Stromal cell of bone marrow (primary cell): ENCODE measurements at places on chromosomes 13 and 19.
A peak's percentile ranks its signal among the peaks of the same experiment; 100 is the strongest.

DNA sequence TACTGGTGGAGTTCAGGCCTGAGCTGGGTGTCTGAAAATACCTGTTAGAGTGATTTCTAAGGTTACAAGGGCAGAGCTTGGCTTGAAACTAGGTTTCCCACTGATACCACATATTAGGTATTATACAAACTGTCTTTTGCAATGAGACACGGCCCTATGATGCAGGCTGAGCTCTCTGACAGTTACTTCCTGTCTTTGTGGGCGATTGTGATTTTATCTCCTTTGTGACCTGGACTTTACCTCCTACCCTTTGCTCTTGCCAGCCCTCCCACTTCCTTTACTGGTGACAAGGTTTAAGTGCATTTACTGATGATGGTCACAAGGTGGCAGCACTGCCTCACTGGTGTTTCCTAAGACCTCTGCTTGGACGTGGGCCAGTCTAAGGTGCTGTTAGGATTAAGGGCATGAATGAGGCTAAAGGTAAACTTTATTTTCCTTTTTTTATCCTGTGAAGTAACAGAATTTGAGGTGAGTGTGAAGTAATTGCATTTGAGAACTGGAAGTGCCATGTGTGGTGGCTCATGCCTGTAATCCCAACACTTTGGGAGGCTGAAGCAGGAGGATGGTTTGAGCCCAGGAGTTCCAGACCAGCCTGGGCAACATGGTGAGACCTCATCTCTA, 7.7 kb upstream of the CXCL17 start:
- DNase-seq, result peak; percentile 45

- no peak for DNase-seq
Observed at GRCh38 chr19:14672188-14672872, 2.3 kb downstream of the ADGRE3 start.

DNA sequence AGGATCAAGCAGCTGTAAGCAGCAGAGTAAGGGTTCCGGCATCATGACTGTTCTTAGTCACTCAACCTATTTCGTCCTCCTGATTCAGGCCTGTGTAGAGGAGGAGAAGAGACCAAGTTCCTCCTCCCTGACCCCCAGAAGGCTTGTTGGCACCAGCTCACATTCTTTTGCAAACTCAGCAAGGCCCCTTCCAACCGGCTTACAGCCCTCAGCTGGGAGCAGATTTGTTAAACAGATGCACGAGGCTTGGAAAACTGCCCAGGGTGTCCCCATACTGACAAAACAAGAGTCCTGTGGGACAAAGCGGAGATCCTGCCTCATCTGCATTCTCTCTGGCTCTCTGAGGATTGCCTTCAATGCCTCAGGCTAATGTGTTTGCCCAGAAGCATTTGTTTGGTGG, 113.2 kb upstream of the SOX21 start:
- no peak for DNase-seq

DNA sequence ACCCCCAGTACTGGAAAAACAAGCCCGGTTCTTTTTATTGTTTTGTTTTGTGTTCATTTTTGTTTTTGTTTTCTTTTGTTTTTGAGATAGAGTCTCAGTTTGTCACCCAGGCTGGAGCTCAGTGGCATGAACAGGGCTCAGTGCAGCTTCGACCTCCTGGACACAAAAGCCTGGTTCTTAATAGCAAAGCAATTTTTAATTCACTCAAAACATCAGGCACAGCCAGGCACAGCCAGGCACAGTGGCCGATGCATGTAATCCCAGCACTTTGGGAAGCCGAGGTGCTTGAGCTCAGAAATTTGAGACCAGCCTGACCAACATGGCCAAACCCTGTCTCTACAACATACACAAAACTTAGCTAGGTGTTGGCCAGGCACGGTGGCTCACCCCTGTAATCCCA, 30.7 kb downstream of the INSR start:
- DNase-seq, result no peak

DNA sequence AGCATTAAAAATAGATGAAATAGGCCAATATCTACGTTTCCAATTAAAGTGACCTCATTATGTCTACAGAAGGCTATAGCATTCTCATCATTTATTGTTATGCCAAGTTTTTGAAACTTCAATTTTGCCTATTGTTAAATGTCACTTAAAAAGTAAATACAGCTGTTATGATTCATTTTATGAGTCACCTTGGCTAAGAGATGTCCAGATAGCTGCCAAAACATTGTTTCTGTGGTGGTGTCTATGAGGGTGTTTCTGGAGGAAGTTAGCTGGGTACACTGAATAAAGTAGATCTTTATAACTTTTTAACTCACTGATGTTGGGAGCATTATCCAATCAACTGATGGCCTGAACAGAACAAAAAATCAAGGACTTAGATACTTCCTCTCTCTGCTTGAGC, 1209.7 kb upstream of the PCDH9 start:
- DNase-seq, result no peak

DNA sequence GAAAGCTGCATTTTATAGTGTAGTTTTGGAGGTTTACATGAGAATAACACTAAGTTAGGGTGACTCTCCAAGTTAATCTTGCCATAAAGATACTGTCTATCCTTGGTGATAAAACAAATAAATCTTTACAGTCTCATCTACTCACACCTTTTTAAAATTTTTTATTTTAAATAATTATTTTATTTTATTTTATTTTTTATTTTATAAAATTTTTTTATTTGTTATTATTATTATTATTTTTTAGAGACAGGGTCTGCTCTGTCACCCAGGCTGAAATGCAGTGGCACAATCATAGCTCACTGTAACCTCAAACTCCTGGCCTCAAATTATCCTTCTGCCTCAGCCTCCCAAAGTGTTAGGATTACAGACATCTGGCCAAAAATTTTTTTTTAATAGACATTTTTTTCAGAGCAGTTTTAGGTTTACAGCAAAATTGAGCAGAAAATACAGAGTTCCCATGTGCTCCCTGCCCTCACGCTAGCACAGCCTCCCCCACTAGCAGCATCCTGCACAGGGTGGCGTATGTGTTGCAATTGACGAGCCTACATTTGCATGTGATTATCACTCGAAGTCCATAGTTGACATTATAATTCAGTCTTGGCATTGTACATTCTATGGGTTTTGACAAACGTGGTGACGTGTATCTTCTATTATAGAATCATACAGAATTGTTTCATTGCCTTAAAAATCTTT, 41.0 kb downstream of the RASL11A start:
- DNase-seq, result no peak

- no peak for DNase-seq
Observed at GRCh38 chr13:37413161-37413560, 185.4 kb downstream of the POSTN start.

DNA sequence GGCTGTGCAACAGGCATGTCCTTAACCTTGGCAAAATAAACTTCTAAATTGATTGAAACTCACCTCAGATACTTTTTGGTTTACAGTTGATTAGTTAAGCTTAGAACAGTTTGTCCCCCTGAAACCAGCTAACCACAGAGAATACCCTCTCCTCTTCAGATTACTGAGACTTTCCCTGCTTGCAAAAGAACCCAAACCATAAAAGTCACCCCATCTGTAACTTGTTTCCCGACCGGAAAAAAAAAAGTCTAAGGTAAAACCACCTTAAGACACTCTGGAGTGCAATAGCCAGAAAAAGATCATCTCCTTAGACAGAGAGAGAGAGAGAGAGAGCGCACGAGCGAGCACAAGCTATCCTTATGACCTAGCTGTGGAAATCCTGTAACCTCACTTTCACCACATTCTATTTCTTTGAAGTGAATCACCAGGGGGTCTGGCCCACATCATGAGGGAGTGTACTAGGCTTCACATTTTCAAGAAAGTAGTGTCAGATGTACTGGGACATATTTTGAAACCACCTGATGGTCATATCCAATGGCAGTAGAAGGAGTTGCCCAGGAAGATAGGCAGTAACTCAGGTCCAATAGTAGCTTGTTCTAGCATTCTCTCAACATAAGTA, 11.1 kb upstream of the GTF2F2 start:
- DNase-seq, result no peak

DNA sequence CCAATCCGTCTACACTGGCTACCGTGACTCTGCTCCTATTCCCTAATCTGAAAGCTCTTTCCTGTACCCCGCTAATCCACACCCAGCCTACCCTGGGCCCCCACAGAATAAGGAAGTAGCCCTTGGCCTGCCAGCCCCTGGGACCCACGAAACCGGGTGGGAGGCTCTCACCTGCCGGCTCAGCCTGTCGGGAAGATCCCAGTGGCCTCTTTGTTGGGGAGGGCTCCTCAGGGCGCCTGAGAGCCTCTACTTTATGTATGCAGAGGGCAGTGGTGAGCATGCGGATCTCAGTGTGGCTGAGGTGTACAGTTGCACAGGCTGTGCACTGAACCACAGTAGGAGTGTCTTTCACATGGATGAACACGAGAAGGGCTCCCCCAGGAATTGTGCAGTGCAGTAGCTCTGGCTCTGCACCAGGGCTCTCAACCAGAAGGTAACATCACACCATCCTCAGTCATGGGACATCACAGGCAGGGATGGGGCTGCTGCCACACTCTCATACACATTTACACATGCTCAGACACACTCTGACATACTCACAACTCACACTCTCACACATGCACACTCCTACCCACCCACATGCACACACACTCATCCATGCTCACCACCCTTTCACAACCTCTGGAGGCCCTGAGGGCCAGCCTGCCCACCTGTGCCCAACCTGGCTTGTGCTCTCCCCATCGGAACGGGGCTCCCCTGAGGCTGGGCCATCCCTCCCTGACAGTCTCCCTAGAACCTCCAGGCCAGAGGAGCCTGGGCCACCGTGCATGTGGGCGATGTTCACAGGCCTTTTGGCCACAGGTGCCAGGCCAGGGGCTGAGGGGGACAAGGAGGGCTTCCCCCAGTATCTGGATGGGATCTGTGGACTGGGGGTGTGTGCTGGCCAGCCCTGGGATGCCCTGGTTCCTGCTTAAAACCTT, 135.0 kb downstream of the URI1 start:
- DNase-seq, result no peak
